KBM-7 (cell line): ENCODE measurements at places on chromosomes 7 and 10.

GRCh38 chr7:5610500-5611186 is 170.8 kb downstream of the RNF216 start:
- no peak for DNase-seq

DNA sequence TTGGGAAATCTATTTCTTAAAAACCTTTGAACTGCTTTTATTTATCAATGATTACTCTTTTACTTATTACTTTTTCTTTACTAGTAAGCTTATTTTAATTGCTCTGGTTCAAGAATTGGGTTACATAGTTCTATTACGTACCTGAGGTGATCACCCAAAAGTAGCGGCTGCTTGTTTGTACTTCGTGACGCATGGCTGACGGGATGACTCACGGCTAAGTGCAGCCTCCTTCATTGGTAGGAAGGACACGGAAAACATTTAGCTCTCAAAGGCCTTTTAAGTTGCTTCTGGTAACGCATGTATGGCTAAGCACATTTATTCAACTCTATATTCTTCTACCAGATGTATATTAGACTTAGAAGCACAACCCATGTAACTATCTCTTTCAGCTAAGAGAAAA is 285.8 kb upstream of the SP4 start:
- DNase-seq, result no peak

DNA sequence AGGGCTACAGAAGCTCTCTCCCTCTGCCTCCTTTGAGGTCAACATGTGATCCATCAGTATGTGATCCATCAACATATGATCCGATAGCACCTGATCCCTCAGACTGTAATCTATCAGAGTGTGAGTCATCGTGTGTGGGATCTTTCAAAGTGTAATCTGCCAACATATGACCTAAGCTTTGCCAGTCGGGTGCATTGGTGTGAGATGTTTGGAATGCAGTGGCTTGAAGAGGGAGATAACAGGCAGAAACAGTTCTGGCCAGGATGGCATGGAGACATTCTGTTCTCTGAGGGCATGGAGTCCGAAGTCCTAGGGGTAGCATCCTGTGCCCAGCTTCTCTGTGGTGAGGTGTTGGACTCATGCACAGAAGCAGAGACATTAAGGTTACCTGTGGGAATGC is 217.7 kb upstream of the ETV1 start:
- DNase-seq, result no peak

DNA sequence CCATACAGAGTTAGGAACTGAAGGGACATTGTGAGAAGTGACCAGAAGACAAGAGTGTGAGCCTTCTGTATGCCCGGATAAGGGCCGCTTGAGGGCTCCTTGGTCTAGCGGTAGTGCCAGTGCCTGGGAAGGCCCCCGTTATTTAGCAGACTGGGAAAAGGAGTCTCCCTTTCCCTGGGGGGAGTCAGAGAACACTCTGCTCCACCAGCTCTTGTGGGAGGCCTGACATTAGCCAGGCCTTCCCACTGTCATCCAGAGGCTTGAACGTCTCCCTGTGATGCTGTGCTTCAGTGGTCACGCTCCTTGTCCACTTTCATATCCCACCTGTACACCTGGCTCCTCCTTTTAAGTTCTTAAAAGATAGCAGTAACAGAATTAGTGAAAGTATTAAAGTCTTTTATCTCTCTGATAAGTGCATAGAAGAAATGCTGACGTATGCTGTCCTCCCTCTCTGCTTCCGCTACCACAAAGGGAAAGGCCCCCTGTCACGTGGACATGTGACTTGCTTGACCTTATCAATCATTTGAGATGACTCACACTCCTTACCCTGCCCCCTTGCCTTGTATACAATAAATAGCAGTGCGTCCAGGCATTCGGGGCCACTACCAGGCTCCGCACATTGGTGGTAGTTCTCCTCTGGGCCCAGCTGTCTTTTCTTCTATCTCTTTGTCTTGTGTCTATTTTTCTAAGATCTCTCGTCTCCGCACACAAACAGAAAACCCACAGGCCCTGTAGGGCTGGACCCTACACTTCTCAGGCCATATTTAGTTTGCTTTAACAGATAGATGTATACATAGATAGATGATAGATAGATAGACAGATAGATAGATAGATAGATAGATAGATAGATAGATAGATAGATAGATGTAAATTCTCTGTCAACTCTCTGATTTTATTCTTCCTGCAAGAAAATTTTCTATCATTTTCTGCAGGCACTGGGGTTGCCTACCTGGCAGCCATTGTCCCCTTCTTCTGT is 131.5 kb upstream of the JCAD start:
- no peak for DNase-seq

- peak; percentile 92 for DNase-seq
Measured at GRCh38 chr10:91923371-91924211, at the start of gene BTAF1. Gene BTAF1, plus strand, starts transcription at chr10:91923770. Its CDS starts 307 bp downstream, at chr10:91924077.

- no peak for DNase-seq
Measured at GRCh38 chr10:90746829-90747228, 111.0 kb downstream of the HTR7 start.
